ENCODE measurements at places on chromosomes 4 and X.

GRCh38 chr4:164221631-164222030 lies 532.3 kb upstream of the SMIM31 start:
- no peak for DNase-seq

- DNase-seq = no peak
Measured at GRCh38 chr4:127236889-127237288, 395.9 kb upstream of the INTU start.

- no peak for DNase-seq
Measured at GRCh38 chr4:139896091-139896604, 230.5 kb downstream of the MGST2 start.

DNA sequence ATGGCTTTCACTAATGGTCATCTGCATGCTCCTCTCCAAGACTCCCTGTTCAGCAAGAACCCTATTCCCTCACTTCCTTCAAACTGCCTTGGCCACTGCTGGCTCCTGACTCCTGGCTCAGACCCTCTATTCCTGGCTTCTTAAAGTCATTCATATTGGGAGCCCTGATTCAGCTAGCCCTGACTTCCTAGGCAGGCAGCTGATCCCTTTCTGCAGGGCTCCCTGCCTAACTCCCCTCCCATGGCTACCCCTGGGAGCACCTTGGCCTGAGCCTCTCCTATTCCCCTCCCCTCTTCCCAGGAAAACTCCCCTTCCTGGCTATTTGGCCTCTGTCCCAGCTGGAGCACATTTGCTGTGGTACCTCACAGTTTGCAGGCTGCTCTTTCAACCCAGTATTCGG lies 154.9 kb upstream of the PJA1 start:
- DNase-seq = no peak

GRCh38 chr4:150244600-150244999 lies 166.4 kb downstream of the DCLK2 start:
- no peak for DNase-seq

DNA sequence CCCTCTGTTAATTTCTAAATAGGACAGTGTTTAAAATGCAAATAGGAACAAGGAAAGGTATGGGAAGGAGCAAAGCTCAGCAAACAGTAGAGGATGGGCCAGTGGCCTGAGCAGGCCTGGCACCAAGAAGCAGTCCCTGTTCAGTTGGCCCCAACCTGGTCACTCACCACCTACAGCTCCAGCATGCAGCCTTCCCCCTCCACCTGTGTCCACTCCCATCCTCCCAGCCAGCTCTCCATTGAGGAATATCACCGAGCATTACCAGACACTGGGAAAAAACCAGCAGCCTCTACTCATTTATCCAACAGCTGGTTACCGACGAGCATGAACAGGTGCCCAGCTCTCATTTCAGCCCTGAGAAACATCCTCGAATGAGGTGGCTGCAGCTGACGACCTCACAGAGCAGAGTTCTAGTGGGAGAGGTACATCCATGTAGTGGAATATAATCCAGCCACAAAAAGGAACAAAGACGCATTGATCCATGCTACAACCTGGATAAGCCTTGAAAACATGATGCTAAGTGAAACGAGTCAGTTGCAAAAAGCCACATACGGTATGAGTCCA lies 25.6 kb downstream of the CD99L2 start:
- DNase-seq = no peak

DNA sequence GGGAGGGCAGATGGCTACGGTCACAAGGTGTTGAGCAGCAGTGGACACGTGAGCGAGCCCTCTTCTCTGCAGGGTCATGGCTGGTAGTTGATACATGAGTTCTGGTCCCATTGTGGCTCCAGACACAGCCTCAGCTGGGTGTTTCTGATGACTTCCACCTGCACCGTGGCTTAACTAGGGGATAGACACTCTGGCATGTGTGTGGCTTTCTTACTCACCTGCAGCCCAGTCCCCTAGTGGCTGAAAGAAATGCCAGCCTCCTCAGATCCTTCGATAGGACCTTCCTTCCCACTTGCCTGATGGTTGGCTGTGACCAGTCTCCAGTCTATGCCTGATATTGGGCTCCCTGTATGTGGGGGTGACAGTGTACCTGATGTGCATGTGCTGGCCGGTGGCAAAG lies 5.0 kb downstream of the GPR78 start:
- no peak for DNase-seq

DNA sequence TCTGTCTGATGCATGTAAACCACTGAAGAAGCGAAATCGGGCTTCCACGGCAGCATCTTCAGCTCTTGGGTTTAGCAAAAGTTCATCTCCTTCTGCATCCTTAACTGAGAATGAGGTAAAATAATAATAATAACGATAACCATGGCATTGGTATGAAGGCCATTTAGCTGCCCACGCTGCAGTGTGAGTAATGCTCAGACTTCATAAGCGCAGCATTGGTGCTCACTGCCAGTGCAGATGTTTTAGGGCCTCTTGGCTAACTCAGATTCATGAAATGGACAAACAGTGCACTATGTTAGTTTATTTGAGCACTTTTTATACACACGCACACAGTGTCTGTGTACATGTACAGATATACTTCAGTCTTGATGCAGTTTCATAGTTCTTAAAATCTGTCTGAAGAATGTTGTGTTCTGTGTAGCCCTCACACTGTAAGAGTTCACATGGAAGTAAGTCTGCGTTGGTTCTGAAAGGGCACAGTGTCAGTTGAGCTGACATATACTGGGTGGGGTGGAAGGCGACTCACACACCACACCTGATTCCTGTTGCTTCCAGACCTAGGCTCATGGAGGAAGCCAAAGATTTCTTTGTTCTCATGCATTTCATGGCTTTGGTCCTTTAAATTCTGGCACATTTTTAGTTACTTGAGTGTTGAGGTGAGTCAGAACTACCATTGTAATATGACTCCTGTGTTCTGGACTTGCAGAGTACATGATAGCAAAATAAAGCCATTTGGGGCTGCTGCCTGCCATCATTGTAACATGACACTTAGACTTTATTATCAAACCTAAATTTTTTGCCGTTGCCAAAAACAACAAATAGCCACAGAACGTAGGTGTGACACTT lies 68.7 kb downstream of the NSD2 start:
- DNase-seq = no peak

- no peak for DNase-seq
Measured at GRCh38 chr4:68954126-68954525, 2.5 kb upstream of the UGT2A3 start.

- DNase-seq = no peak
Measured at GRCh38 chr4:158090323-158090722, 82.5 kb downstream of the GASK1B start.

- no peak for DNase-seq
Measured at GRCh38 chr4:114659386-114660008, 60.9 kb downstream of the UGT8 start.

GRCh38 chr4:134219043-134219442 lies 17.5 kb upstream of the PABPC4L start:
- no peak for DNase-seq

- DNase-seq = no peak
Measured at GRCh38 chr4:77072195-77072753, 3.5 kb downstream of the CCNI start.

DNA sequence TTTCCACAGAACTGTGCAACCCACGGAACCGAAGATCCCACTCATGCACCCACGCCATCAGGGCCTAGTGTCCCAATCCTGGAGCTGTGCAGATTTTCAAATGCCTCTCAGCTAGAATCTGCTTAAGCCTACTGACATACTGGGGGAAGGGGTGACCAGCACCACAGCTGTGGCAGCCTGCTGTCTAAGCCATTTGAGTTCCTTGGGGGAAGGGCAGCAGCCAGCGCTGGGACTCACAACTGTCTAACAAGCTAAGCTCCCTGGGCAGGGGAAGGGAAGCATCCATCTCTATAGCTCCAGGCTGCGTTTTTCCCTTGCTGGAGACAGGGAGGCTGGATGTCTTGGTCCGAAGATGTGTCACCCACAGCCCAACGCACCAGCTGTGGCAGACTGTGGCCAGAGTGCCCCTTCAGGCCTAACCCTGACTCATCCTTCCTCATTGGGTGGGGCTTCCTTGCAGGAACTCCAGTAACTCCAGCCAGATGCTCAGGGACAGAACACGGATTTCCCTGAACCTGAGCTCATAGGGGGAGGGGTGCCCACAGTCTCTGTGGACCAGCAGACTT lies 194.8 kb downstream of the CHRDL1 start:
- DNase-seq = no peak

GRCh38 chr4:47483745-47484144 lies 1.3 kb upstream of the ATP10D start:
- no peak for DNase-seq

DNA sequence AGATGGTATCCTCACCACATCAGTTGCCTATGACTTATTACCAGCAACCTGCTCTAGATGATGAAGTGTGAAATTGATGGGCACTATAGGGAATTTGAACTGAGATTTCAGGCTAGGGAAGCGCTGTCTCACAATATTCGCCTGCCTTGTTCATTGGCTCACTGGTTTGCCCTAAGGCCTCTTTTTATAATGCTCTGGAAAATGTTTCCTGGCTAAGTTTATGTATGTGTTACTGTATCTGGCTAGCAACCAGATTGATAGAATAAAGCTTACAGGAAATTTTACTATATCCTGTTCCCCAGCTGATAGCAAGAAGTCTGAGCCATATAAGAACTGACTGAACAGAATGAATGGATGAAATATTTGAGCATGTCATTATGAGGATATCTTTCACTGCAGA lies 71.6 kb downstream of the GSTCD start:
- no peak for DNase-seq

DNA sequence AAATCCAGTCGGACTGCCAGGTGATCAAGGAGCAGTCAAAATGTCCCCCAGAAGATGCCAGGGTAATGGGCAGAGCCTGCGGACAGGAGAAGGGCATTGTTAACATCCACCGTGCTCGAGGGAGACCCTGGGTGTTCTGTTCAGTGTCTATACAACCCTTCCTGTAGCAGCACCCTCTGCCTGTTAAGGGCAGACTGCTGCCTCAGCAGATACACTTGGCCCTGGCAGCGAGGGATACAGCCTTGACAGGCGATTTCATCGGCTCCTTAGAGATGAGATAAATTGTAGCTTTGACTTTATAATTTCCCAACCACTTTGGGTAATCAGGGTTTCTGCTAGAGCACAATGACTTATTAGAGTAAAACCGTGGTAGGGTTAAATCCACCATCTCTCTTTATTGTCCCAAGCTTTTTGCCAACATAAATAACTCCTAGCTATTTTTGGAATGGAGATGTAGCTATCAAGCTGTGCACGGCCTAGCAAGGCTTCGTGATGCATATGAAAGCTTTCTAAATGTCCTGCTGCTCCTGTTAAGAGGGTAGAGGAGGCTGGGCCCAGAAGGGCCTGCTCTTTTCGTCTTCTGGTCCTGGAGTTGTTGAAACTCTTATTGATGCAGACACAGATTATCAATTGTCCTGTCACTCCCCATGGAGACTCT lies 195.9 kb downstream of the CPEB2 start:
- DNase-seq = no peak

- DNase-seq = no peak
Measured at GRCh38 chr4:78953231-78953630, 14.0 kb upstream of the PAQR3 start.

- DNase-seq = no peak
Measured at GRCh38 chr4:53307819-53308780, 57.8 kb downstream of the SCFD2 start.

GRCh38 chr4:66956426-66956825 lies 588.9 kb downstream of the CENPC start:
- DNase-seq = no peak

- DNase-seq = no peak
Measured at GRCh38 chr4:148283665-148284064, 158.5 kb downstream of the NR3C2 start.

- DNase-seq = no peak
Measured at GRCh38 chrX:68831405-68832100, 2.7 kb downstream of the EFNB1 start.

DNA sequence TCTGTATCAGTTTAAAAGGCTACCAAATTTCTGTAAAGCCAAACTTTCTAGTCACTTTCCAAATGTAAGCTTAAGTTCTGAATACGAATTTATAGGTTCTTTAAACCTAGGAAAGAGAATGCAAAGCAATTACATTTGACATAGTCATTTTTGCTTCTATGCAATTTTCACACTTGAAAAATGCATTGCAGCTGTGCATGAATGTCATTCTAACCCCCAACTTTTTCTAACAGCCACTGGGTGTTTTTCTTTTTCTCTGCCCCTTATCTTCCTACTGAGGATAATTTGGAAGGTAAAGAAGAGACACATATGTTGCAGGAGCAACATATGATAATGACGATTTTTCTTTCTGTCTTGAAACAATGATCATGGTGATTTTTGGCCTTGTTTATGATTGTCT lies 537.5 kb downstream of the SPRY1 start:
- no peak for DNase-seq

DNA sequence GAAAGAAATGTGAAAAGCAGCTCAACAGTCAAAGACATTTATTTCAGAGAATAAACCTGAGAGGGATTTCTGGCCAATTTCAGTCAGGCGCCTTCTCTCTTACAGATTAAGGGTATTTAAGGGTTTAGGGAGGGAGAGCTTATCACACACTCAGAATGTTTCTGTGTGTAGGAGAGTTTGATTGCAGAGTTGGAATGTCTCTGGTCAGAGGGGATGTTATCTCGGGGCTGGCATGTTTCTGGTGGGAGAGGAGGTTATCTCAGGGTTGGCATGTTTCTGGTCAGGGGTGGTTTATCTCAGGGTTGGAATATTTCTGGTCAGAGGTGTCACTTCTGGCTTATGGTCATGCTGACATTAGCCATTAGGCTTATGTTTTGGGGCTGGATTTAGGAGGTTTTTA lies 1920.5 kb upstream of the PCDH7 start:
- no peak for DNase-seq

All from stimulated activated CD4-positive, alpha-beta T cell treated with anti-CD3 and anti-CD28 coated beads, Interleukin-1b, Interleukin-23, amount 100 ng/mL, for 1 hour (primary cell).